ENCODE measurements at places on chromosomes 7 and 10.
A peak's percentile ranks its signal among the peaks of the same experiment; 100 is the strongest.

DNA sequence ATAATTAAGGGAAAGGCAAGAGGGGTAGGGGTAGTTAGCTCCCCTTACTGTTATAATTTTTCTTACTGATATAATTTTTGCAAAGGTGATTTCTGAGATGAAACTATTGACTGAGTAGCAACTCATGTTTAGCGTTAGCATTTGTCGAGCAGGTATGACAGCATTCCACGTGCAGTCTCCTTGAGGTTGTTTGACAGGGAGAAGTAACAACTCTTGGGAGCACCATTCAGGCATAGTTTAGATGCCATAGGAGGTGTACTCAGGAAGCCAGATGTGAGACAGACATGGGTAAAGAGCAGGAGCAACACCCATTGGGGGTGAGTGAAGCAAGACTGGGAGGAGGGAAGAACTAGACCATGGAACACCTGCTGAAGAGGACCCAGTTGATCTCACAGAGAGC, 96.6 kb upstream of the KLF6 start:
- no peak for DNase-seq

- no peak for DNase-seq
These were observed 526 bp upstream of the LAMTOR4 start for GRCh38 chr7:100148225-100148558.

DNA sequence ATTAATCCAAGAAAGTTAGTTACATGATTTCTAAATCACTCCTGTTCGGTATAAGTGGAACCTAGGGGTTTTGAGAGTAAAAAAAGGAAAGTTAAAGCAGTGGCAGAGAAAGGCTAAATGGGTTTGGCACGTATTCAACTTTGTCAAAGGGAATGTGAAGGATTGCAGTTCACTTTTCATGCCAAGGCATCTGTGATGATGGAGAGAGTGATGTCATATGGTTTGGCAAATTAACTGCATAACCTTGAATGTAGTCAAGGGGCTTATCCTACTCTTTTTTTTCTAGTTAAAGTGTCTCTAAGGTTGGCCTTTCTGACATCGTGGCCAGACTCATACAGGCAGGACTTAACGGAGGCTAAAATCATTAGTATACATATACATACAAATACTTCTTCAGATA, 277.8 kb downstream of the EXOC4 start:
- DNase-seq: no peak

DNA sequence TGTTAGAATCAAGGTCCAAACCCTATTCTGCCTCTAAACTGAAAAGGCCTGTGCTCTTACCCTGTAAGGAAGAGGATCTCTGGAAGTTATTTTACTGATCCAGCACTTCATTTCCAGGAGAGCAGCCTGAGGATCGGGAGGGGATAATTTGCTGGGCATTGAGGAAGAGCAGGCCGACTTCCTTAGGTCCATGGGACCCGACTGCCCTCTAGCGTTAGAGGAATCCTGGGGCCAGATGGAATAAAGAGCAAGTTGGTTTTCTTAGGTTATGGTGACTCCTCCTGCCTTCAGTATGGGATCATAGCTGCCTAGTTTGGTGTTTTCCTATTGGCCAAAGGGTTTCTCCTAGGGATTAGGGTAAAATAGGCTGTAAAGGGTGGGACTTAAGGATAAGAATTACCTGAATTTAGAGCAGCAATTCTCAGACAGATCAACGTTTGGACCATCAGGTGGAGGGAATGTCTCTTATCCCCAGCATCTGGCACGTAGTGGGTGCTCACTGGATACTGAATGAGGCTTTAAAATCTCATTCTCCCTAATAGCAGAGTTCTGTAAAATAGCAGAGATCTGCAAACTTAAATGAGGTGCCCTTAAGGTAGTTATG, 40.0 kb upstream of the SORBS1 start:
- DNase-seq: peak; percentile 49

DNA sequence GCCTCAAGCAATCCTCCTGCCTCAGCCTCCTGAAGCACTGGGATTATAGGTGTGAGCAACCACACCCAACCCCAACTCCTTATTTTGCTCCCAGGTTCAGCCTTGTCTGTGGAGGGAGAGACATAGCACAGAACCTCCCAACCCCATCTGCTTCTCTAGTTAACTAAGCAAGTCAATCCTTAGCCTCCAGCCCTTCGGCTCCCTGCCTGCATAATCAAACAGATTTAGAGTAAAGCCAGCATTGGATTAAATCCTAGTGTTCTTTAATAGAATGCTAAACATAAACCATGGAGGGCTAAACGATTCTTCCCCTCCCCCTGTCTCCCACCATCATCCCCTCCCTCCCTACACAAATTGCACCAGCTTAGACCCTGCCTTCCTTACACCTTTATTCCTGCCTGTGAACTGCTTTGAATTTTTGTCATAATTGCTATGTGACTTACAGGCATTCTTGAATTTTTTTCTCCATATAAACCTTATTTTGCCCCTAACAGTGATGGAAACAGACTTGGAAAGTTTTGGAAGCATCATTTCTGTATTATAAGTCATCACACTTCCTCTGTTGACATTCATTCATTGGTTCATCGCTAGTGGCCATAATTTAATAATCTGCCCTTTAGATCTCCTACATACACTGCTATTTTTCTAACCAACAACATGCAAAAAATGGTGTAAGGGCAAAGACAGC, 72.6 kb upstream of the TOMM7 start:
- DNase-seq: no peak

- DNase-seq: no peak
These were observed 44.7 kb downstream of the RBM17 start for GRCh38 chr10:6133331-6134098.

- DNase-seq: peak; percentile 76
These were observed 51.4 kb upstream of the SMNDC1 start for GRCh38 chr10:110355922-110356627.

DNA sequence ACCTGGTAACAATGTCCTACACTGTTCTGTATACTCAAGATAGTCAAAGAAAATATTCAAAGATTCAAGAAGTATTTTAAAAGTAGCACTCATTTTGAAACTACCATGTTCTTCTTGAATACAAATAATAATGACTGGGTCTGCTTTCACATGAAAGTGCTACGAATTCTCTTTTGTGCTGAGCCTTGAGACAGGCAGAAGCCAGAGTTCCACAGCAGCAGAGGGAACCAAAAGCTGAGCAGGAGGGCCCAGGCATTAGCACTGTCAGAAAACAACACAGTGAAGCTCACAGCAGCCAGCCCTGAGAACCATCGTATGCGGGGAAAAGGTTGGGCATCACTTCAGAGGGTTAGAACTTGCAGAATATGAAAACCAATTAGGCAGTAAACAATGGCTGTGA, 38.9 kb downstream of the ANKMY2 start:
- DNase-seq: no peak

- no peak for DNase-seq
These were observed 3.5 kb downstream of the SH2D4B start for GRCh38 chr10:80540981-80541750.

DNA sequence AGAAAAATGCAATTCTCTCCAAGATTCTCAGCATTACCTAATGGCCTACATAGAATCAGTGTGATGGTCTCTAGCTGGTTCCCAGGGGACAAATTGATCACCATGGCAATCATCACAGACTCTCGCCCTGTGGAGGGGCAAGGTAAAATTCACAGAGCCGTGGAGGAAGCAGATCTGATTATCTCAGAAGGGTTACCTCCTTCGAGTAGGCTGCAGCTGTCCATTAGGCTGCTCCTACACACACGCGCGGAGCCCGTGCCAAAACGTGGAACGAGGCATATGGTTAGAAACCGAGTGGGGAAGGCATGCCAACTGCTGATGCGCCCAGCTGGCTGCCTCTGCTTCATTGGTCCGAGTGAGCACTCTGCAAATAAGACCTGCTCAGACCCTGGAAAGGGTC, 52.8 kb upstream of the PTER start:
- no peak for DNase-seq

GRCh38 chr7:30327813-30328212, 43.4 kb downstream of the ZNRF2 start:
- no peak for DNase-seq

- DNase-seq: peak; percentile 47
These were observed 1.9 kb upstream of the PLAU start for GRCh38 chr10:73908853-73909539.

GRCh38 chr7:27295236-27295635, 52.6 kb downstream of the EVX1 start:
- no peak for DNase-seq

GRCh38 chr7:685540-685939, 41.0 kb upstream of the DNAAF5 start:
- DNase-seq: no peak

DNA sequence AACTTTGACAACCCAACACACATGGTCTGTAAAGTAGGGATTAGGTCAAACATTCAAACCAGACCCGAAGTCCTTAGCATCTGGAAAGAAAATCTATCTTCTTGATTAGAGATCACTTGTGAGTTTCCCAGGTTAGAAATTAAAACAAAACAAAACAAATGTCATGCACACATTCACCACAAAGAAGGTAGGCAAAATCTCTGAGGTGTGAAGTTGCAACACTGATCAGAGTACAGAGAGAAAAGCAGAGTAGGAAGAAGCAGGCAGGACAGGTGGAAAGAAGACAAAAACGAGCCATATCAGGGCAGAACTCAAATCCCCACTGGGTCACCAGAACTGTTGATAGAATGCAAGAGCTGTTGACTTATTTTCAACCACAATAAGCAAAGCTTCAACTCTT, 102.8 kb upstream of the THSD7A start:
- DNase-seq: no peak

DNA sequence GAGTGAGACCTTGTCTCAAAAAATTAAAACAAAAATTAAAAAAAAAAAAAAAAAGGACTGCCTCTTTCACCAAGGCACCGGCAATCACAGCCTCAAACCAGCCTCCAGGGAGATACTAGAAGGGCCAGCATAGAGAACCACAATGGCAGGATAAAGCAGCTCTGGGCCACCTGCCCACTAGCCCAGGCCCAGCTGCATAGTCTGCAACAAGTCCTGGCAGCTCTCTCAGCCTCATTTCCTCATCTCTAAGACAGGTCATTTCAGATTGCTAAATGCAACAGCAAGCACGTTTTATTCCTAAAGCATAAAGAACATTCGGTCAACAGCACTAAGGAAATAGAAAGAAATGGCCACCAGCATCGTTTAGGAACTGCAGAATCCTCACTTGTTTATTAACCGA, 28.8 kb downstream of the XPNPEP1 start:
- no peak for DNase-seq

DNA sequence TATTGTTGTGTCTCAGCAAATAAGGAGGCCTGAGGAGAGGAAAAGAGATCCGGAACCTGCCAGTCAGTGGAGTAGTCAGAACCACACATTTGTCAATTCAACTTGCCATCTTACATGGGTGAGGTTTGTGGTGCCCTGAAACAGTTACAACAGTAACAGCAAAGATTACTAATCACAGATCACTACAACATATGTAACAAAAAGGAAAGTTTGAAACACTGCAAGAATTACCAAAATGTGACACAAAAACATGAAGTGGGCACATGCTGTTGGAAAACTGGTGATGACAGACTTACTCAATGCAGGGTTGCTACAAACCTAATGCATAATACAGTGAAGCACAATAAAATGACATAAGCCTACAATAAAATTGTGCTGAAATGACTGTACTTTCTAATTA, 89.4 kb downstream of the LRRN3 start:
- no peak for DNase-seq

DNA sequence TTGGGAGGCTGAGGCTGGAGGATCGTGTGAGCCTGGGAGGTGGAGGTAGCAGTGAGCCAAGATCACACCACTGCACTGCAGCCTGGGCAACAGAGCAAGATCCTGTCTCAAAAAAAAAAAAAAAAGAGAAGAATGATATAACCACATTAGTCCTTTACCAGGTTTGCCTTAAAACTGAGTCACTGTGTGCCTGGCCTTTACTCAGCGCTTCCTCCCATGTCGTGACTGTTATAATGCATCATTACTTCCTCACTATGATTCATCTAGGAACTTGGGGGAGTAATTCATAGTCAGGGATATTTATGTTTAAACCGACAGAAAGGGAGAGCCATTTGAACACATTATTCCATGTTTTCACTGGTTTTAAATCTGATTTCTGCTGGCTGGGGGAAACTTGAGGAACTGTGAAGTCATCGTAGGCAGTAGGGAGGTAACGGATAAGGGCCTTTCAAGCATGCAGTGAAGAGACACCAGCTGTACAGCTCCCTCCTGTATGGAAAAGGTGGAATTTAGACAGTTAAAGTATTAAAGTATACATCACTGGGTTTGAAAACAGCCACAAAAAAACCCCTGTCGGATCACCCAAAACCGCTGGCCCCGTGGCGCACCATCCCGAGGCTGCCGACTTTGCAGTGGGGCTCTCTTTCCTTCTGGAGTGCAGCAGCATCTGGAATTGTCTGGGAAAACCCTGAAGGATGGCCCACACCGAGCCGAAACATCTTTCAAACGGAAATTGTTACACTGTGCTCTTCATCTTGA, 119.8 kb downstream of the NKX6-2 start:
- no peak for DNase-seq

GRCh38 chr10:124030492-124031110, 62.8 kb downstream of the CHST15 start:
- no peak for DNase-seq

DNA sequence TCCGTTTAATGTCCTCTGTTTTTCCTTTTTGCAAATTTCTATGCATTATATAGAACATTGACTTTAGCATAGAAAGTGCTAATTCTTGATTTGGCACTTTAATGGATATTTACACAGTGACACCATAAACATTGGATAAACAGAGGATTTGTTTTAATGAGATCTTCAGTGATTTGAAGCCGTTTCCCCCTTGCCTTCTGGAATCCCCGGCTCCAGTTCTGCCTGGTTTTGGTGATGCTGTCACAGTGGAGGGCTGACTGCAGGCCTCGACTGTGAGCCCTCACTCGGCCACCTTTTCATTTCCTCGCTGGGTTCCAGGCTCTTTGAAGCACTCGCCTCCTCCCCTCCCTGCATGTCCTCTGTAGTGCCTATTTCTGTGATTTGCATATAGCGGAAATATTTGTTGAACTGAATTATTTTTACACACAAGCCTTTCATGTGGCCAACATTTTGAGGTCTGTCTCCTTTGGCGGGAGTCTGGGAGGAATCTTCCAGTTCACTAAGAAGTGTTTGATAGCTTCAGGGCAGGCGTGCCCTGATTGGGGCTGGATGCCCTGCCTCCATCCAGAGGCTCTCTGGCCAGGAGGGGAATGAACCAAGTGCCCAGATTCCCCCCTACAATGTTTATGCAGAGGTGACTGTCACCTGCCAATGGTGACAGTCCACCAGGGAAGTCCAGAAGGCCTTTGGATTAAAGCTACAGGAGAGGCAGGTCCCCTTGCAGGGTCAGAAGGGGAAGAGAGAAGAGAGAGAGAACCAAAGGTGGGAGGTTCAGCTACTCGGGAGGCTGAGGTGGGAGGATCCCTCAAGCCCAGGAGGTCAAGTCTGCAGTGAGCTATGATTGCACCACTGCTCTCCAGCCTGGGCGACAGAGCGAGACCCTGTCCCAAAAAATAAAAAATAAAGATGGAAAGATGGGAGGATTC, 67.5 kb downstream of the CUX1 start:
- DNase-seq: peak; percentile 6

GRCh38 chr7:128347647-128348097, 4.0 kb upstream of the RBM28 start:
- peak; percentile 53 for DNase-seq
